Osteocyte (in vitro differentiated cells): ENCODE measurements at places on chromosomes 2 and 18. TPM values are rescaled to one million over a fixed set of nuclear protein-coding genes. Genes with fewer than 3 reads are reported as not detected.

Gene IL36A
- total RNA-seq = not detected in 2 replicates

Gene CCDC150
- 6.1 and 7.1 TPM in 2 replicates for total RNA-seq

- no peaks in the 10 kb centered on the region for H3K27me3 ChIP-seq
- H3K36me3 ChIP-seq = no peaks in the 10 kb centered on the region
- no peak overlapping the region for H3K27ac ChIP-seq
- no peak overlapping the region for H3K4me3 ChIP-seq
- H3K4me1 ChIP-seq = no peaks in the 10 kb centered on the region
- DNase-seq = no peak
Measured at GRCh38 chr18:5015213-5015612, 181.8 kb downstream of the AKAIN1 start.

DNA sequence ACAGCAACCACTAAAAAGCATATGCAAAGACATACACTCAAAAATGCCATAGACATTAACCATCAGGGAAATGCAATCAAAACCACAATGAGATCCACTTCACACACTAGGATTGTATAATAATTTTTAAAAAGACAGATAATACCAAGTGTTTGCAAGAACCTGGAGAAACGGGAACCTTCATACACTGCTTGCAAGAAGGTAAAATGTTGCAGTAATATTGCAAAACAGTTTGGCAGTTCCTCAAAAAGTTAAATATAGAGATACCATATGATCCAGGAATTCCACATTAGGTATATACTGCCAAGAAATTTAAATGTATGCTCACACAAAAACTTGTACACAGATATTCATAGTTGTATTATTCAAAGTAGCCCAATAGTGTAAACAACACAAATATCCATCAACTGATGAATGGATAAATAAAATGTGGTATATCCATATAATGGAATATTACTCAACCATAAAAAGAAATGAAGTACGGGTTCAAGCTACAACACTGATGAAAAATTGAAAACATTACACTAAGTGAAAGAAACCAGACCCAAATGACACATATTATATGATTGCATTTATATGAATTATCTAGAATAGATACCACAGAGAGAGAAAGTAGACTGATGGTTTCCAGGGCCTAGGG, 14.7 kb upstream of the CHMP3 start:
- peaks cover 29% of the 10 kb centered on the region for H3K27me3 ChIP-seq
- H3K4me3 ChIP-seq = no peak overlapping the region
- DNase-seq = no peak
- no peaks in the 10 kb centered on the region for H3K36me3 ChIP-seq

- peaks cover 63% of the 10 kb centered on the region for H3K4me1 ChIP-seq
- DNase-seq = no peak
- H3K4me3 ChIP-seq = peak overlapping the region; percentile 31
- H3K27me3 ChIP-seq = no peaks in the 10 kb centered on the region
- H3K27ac ChIP-seq = peak overlapping the region; percentile 89
Measured at GRCh38 chr18:8946066-8946838, 156.2 kb upstream of the NDUFV2 start.

DNA sequence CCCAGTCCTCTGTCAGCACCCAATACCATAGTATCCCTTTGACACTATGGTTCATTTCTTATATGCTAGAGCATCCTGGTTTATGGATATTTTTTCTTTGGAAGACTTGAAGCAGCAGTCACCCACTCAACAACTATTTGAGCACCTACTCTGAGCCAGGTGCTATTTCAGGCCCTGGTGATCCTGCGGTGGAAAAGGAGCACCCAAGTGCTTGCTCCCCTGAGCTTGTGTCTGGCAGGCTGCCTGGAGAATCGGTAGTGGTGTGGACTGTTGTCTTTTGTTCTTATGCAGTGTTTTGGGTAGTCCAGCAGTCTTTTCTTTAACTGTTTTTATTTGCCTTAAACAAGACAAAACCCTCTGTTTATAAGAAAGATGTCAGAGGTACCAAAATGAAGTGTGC, 28.9 kb downstream of the NCK2 start:
- H3K36me3 ChIP-seq = peaks cover 2% of the 10 kb centered on the region
- H3K4me3 ChIP-seq = no peak overlapping the region
- H3K27ac ChIP-seq = no peak overlapping the region
- H3K4me1 ChIP-seq = peaks cover 49% of the 10 kb centered on the region
